ENCODE measurements at places on chromosomes 12 and 14. TPM values are rescaled to one million over a fixed set of nuclear protein-coding genes. Genes with fewer than 3 reads are reported as not detected.

- no peaks in the 10 kb centered on the region for H3K36me3 ChIP-seq
- no peak overlapping the region for H3K4me3 ChIP-seq
- no peak for DNase-seq
- H3K27me3 ChIP-seq: no peaks in the 10 kb centered on the region
- no peak overlapping the region for H3K27ac ChIP-seq
Measured at GRCh38 chr14:100045642-100046344, 19.4 kb upstream of the EVL start.

- H3K4me1 ChIP-seq: peaks cover 3% of the 10 kb centered on the region
Measured at GRCh38 chr14:36344211-36344610, 23.8 kb upstream of the MBIP start.

DNA sequence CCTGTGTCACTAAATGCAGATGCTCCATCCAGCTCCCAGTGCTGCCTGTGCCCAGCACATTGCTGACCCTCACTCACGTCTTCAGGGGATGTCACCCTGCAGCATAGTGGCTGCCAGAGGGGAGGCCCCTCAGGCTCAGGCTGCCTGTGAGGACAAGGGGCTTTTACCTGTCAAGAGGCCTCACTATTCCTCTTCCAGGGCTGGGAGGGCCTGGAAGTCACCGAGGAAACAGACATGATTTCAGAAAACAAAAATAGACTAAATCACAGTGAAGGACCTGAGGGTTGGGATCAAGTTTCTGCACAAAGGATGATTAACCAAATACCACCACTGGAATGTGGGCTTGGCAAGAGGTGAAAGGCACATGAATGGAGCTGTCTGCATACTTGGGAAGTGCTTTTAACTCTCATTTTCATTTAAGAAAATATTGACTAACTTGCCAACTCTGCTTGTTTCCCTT, 1202.3 kb downstream of the BCL11B start:
- no peaks in the 10 kb centered on the region for H3K27me3 ChIP-seq
- H3K27ac ChIP-seq: no peak overlapping the region
- DNase-seq: no peak
- H3K4me3 ChIP-seq: no peak overlapping the region
- H3K36me3 ChIP-seq: no peaks in the 10 kb centered on the region

GRCh38 chr12:121536899-121537813, 43.7 kb downstream of the KDM2B start:
- H3K36me3 ChIP-seq: peaks cover 5% of the 10 kb centered on the region
- peak overlapping the region; percentile 67 for H3K27ac ChIP-seq

DNA sequence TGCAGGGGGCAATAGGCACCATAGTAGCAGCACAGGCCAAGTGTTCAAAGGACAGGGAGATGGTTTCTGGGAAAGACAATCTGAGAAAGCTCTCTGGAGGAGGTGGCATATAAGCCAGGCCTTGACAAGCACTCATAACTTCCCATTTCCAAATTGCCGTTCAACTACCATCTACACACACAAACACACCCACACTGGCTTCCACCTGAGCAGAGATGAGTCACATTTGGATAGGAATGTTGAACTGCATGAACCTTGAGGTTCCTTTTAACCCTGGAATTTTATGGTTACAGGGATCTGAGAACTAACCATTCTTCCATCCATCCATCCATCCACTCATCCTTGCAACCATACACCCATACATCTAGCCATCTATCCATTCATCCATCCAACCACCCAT, 86.6 kb downstream of the KSR2 start:
- no peaks in the 10 kb centered on the region for H3K36me3 ChIP-seq
- H3K4me1 ChIP-seq: no peaks in the 10 kb centered on the region
- no peak overlapping the region for H3K27ac ChIP-seq
- DNase-seq: no peak

- peaks cover 2% of the 10 kb centered on the region for H3K4me1 ChIP-seq
- H3K4me3 ChIP-seq: no peak overlapping the region
Measured at GRCh38 chr12:19375888-19376287, 63.4 kb upstream of the AEBP2 start.

DNA sequence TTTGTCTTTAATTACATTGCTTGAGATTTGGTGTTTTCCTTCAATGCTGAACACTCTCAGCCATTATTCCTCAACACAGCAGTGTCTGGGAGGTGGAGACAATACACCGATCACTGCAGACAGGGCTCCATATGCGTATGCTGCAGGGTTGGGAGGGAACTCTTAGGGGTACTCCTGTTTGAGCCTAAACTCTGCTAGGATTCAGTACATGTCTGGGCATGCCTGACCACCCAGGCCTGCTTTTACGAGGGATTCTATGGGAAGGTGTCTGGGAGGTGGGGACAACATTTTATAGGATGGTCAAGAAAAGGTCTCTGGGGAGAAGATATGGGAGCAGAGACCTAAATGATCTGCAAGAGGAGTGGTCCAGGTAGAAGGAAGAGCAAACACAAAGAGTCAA, 34.3 kb downstream of the DHRS2 start:
- no peak overlapping the region for H3K4me3 ChIP-seq
- H3K36me3 ChIP-seq: peaks cover 1% of the 10 kb centered on the region
- no peak overlapping the region for H3K27ac ChIP-seq
- DNase-seq: no peak

GRCh38 chr12:128971802-128972201, 118.5 kb downstream of the GLT1D1 start:
- no peaks in the 10 kb centered on the region for H3K4me1 ChIP-seq
- no peak for DNase-seq
- H3K4me3 ChIP-seq: no peak overlapping the region
- H3K36me3 ChIP-seq: no peaks in the 10 kb centered on the region
- no peak overlapping the region for H3K27ac ChIP-seq

DNA sequence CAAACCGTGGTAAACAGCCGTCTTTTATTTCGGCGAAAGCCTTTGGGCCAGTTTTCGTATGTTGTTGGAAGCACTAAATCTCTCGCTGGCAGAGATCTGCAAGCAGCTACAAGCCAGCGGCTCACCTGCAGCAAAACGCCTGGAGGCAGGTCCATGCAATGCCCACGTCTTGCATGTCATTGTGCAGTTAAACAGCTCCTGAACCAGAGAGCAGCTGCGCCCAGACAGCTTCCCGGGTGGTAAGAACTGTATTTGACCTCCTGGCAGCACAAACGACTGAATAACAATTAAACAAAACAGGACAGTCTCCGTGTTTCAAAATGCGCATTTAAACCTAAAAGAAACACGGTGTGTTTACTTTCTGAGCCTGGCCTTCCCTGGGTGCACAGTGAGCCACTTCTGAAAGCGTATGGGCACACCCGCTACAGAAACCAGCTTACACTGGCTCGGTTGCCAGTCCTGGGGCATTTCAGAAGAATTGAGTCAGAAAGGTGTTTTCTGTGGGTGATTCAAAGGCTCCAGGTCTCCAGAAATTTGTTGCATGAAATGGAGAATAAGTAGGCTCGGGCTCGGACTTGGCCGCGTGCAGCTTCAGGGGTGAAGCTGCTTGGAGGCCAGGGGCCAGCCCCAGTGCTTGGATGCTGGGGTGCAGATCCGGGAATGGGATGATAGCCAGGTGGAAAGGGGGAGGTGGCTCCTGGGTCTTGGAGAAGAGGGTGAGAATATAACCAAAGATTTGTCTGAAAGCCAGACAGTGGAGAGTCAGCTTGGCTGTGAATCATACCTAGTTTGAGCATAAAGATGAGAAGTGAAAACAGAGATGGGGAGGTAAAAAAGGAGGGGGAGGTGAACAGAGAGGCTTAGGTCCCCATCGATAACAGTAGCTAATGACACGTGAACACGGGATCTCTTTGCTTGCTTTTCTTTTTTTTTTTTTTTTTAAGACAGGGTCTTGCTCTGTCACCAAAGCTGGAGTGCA, 24.9 kb upstream of the FZD10 start:
- DNase-seq: no peak
- H3K4me3 ChIP-seq: no peak overlapping the region
- H3K27ac ChIP-seq: no peak overlapping the region

- no peak overlapping the region for H3K27ac ChIP-seq
- no peaks in the 10 kb centered on the region for H3K27me3 ChIP-seq
- H3K4me1 ChIP-seq: peaks cover 61% of the 10 kb centered on the region
- H3K36me3 ChIP-seq: peaks cover 5% of the 10 kb centered on the region
- H3K4me3 ChIP-seq: no peak overlapping the region
- DNase-seq: no peak
Measured at GRCh38 chr14:103393070-103393469, 7.9 kb downstream of the MARK3 start.

DNA sequence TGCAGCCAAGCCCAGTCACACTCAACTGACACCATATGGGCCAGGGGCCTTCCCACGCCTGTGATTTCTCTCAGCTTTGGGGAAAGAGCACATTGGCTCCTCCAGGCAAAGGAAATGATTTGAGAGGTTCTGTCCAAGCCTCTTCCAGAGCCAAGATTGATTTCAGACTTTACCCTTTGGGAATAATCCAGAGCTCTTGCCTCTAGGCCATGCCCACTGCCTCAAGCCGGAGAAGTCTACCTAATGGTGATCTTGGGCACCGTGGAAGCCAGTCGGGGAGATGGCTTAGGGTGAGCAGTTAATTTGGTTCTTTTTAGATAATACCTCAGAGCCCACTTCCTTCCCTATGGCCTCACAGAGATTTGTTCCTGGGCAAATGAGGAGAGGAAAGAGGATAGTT, 45.0 kb upstream of the NUAK1 start:
- peaks cover 21% of the 10 kb centered on the region for H3K27me3 ChIP-seq
- H3K27ac ChIP-seq: no peak overlapping the region
- H3K36me3 ChIP-seq: no peaks in the 10 kb centered on the region
- DNase-seq: no peak
- H3K4me3 ChIP-seq: no peak overlapping the region

- peaks cover 15% of the 10 kb centered on the region for H3K4me1 ChIP-seq
- peak; percentile 64 for DNase-seq
- H3K27ac ChIP-seq: no peak overlapping the region
- H3K27me3 ChIP-seq: no peaks in the 10 kb centered on the region
- H3K36me3 ChIP-seq: peaks cover 21% of the 10 kb centered on the region
Measured at GRCh38 chr12:89162589-89163261, 189.6 kb downstream of the DUSP6 start.

DNA sequence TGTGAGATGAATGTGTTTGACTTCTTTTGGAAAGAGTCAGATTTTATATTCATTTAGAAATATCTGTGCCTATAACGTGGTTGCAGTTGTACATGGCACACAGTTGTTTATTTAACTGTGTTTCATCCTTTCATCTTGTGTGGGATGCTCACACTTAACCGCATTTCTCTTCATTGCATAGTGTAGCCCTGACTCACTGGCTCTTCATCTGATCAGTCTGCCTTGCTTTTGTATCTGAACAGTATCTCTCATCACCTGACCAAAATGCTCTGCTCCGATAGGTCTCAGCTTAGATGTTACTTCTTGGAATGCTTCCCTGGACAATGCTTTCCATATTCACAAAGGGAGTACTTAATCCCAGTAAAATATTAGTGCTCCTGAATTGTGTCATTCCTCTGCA, 83.4 kb downstream of the PDE3A start:
- H3K4me3 ChIP-seq: no peak overlapping the region
- H3K27me3 ChIP-seq: no peaks in the 10 kb centered on the region
- no peak overlapping the region for H3K27ac ChIP-seq
- no peaks in the 10 kb centered on the region for H3K4me1 ChIP-seq
- DNase-seq: no peak
- H3K36me3 ChIP-seq: no peaks in the 10 kb centered on the region

DNA sequence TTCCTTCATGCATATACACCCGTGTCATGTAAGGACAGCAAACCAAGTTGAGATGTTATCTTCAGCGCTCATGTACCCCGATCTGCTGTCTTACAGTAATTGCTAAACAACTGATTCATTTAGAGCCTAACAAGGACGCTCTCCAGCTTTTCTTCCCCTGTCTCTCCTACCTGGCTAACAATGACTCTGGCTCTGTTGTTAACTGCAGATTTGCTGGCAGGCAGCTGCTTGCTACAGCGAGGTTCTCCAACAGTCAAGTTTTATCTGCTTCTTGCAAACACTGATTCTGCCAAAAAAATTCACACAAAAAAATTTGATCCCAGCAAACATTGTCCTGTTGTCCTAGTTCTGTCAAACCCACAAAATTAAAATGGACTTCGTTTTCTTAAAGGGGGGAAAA, 101.6 kb downstream of the OTX2 start:
- no peaks in the 10 kb centered on the region for H3K4me1 ChIP-seq
- no peaks in the 10 kb centered on the region for H3K36me3 ChIP-seq
- H3K4me3 ChIP-seq: no peak overlapping the region
- H3K27me3 ChIP-seq: peaks cover 14% of the 10 kb centered on the region
- no peak for DNase-seq
- no peak overlapping the region for H3K27ac ChIP-seq

GRCh38 chr14:70665448-70666360, 24.0 kb downstream of the TTC9 start:
- no peaks in the 10 kb centered on the region for H3K27me3 ChIP-seq
- H3K27ac ChIP-seq: no peak overlapping the region
- DNase-seq: no peak
- H3K4me3 ChIP-seq: no peak overlapping the region

DNA sequence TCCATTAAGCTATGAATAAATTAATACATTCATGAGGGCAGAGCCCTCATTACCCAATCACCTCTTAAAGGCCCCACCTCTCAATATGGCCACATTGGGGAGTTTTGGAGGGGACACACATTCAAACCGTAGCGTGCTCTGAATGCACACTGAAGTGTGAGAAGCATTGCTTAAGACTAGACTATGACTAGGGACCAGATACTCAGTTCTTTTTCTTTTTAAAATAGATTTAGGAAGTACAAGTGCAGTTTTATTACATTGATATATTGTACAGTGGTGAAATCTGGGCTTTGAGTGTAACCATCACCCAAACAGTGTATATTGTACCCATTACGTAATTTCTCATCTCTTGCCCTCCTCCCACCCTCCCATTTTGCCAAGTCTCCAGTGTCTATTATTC, 21.0 kb upstream of the JDP2 start:
- peaks cover 11% of the 10 kb centered on the region for H3K27me3 ChIP-seq
- H3K4me3 ChIP-seq: no peak overlapping the region
- no peak for DNase-seq
- H3K36me3 ChIP-seq: no peaks in the 10 kb centered on the region

KRT83 gene
- total RNA-seq: not detected

NUP37 gene
- 74.1 TPM for total RNA-seq

PFDN5 gene
- 283 TPM for total RNA-seq

NTN4 gene
- total RNA-seq: not detected

SYNE3 gene
- 81.6 TPM for total RNA-seq

CD69 gene
- total RNA-seq: 76.0 TPM

PLEK2 gene
- 0.44 TPM for total RNA-seq

IGF1 gene
- 1.1 TPM for total RNA-seq
